Activated T-helper 1 cell treated with Interleukin-2 at 50 U/mL for 16 hours (primary cell): ENCODE measurements at places on chromosomes 1 and 21.

GRCh38 chr1:62082456-62083363, 111.9 kb upstream of the L1TD1 start:
- DNase-seq, result no peak

GRCh38 chr1:19222979-19223824, 13.1 kb upstream of the UBR4 start:
- DNase-seq, result no peak

DNA sequence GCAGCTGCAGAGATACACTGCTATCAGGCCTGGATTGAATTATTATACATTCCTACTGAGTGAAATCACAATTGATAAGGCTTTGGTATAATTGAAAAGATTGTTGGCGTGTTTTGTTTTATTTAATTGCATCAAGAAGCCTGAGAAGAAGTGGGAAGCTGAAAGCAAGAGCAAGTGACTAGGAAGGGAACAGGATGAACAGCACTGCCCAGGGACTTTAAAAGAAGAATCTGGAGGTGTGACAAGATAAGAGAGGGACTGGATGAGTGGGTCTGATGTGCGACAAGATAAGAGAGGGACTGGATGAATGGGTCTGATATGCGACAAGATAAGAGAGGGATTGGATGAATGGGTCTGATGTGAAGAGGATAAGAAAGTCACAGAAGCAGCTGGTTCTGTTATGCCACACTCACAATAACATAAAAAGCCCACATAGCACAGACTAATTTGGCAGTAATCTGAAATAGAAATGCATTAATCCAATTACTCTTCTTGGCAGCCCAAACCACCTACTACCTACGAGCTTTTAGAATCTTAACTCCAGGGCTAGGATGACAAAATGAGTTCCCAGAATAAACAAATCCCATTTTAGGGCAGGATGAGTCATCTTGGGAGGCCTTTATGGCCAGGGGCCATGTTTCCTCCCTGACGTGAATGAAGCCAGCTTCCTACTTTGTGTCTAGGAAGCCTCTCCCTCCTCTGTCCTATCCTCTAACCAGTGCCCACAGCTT, 129.7 kb downstream of the DUSP10 start:
- no peak for DNase-seq

- DNase-seq, result no peak
Observed at GRCh38 chr1:66464351-66464750, 69.6 kb upstream of the SGIP1 start.

GRCh38 chr1:43221797-43222196, 48.0 kb upstream of the TMEM125 start:
- no peak for DNase-seq

- DNase-seq, result no peak
Observed at GRCh38 chr1:241679961-241680360, 27.9 kb downstream of the WDR64 start.

DNA sequence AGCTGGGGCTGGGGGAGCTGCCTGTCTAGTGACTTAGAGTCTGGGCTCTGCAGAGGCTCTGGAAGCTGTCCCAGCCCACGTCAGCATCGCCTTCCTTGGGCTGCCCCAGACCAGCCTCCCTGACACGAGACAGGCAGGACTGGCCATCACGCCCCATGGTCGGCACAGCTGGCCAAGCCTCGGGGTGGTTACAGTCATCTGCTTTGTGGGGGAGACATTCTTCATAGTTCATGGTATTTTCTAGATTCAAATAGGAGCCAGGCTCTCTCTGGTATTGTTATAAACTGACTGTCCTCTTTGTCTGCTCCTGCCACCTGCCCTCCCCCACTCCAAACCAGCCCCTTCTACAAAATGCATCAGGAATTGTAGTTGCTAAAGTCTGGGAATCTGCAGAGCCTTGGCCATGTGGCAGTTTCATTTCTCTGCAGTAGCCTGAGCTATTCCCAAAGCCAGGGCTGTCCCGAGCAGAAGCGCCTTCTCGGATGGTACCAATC, 29.4 kb downstream of the OLFML2B start:
- no peak for DNase-seq

GRCh38 chr1:119885903-119886783, 10.2 kb downstream of the ADAM30 start:
- no peak for DNase-seq

DNA sequence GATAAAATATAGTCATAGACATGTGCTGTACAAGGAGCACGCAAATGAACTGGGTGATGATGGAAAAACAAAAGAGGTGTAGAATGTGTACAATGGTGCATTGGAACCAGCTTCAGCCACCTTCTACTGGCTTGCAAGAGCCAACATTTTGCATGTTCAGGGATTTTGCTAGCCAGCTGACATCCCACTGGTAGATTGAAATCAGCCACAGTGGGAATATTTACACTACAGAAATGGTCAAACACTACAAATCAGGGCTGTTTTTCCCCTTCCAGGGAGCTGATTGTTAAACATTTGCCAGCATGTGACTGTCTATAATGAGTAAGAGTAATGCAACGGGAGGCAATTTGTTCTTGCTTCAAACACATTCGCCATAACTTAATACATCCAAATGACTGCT, 23.2 kb downstream of the PMVK start:
- no peak for DNase-seq

GRCh38 chr1:117171900-117172511, 38.7 kb downstream of the VTCN1 start:
- DNase-seq, result no peak

- DNase-seq, result no peak
Observed at GRCh38 chr1:214259353-214259977, 21.5 kb upstream of the SMYD2 start.

GRCh38 chr1:83545066-83545862, 453.7 kb downstream of the TTLL7 start:
- DNase-seq, result no peak

GRCh38 chr1:205567716-205568115, 63.2 kb downstream of the CDK18 start:
- DNase-seq, result no peak

DNA sequence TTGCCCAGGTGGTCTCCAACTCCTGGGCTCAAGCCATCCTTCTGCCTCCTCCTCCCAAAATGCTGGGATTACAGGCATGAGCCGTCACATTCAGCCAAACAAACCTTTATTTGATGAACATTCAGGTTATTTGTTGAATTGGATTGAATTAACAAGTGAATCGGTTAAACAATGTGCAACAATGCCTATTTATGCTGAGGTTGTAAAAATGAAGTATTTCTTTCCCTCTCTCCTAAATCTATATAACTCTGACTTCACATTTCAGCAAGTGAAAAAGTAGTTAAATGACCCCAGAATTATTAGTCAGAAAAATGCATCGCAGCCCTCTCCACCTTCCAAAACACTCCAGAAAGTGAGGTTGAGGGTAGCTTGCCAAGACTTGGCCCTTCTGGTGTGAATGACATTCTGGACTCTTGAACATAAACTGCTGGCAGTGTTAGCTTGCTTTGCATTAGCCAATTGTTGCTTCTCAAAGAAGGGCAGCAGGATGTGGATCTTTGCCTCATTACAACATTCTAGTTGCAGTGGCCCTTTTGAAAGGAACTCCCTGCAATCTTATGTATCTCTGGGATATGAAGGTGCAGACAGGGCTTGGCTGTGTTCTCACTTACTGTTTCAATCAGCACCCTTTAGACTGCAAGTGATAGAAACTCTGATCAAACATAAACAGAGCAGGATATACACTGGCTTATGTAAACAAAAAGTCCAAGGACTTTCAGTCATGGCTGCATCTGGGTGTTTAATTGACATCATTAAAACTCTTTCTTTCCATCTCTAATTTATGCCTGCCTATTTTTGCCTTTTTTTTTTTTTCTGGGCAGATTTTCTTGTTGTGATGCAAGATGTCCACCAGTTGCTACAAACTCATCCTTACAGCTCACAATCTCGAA, 22.4 kb downstream of the EDN2 start:
- no peak for DNase-seq

GRCh38 chr1:192959657-192960186, 99.4 kb downstream of the UCHL5 start:
- DNase-seq, result no peak

GRCh38 chr1:181452746-181453145, 30.6 kb upstream of the CACNA1E start:
- DNase-seq, result no peak

- no peak for DNase-seq
Observed at GRCh38 chr1:203069030-203069747, 16.6 kb downstream of the MYOG start.

- DNase-seq, result no peak
Observed at GRCh38 chr1:211742889-211743529, 67.6 kb upstream of the NEK2 start.

DNA sequence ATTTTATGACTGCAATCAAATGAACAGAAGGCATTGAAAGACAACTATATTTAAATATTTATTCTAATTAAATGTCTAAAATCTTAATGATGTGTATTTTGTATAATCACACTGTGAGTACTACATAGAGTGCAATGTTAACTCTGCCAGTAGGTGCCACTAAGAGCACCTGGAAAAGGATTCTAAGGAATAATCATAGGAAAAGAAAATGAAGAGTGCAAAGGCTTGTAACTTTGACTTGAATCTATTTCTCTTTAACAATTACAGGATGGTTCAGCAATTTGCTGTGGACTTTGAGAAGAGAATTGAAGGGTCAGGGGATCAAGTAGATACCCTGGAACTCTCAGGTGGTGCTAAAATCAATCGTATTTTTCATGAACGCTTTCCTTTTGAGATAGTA, 200.4 kb downstream of the DNM3 start:
- DNase-seq, result no peak

GRCh38 chr1:83029050-83029449, 969.9 kb downstream of the TTLL7 start:
- no peak for DNase-seq

DNA sequence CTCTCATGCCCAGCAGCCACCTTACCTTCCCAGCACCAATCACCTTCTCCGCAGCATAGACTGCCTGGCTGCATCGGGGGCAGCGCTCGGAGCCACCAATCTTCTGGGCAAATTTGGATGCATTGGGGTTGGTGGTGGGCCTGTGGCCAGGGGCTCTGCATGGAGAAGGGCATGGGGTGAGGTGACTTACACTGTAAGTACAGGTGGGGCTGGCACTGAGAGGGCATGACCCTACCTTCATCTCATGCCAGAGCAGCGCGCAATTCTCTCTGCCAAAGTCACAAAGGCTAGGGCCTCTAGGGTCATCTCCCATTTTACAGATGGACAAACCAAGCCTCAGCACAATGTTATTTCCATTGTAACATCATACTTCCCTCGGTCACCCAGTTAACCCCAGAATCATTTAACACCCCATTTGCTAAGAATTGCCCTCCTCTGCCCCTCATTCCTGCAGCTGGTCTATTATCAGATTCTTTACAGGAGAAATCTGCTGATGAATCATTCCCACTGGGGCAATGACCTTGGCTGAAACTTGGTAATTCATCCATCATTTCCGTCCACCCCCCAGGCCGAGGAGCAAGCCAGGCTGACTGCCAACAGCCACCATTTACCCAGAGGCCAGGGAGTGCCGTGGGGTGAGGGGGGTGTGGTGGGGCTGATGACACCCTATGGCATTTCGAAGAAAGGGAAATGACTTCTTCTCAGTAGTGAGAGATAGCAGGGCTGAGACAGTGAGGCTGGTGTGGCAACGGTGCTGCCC, 17.9 kb downstream of the CSRP1 start:
- no peak for DNase-seq

DNA sequence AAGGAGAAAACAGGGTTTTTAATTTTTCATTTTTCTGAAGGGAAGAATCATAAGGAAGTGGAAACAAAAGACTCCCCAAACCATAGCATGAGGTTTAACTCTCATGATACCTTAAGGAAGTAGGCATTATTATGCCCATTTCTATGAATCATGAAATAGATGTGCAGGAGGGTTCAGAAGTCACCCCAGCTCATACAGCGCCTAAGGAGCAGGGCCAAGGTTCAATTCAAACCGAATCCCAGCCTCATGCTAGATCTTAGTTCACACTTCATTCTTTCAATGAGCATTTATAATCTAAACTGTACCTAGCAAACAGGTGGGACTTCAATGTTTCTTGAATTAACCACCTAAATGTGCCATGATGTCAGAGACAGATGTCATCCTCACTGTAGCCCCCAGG, 111.9 kb upstream of the SLC25A33 start:
- DNase-seq, result no peak

- DNase-seq, result no peak
Observed at GRCh38 chr1:89725631-89726030, 92.7 kb downstream of the LRRC8C start.

- no peak for DNase-seq
Observed at GRCh38 chr1:207898260-207898659, 12.7 kb downstream of the CD34 start.

GRCh38 chr21:42396799-42397745, 1.2 kb upstream of the TMPRSS3 start:
- DNase-seq, result no peak

DNA sequence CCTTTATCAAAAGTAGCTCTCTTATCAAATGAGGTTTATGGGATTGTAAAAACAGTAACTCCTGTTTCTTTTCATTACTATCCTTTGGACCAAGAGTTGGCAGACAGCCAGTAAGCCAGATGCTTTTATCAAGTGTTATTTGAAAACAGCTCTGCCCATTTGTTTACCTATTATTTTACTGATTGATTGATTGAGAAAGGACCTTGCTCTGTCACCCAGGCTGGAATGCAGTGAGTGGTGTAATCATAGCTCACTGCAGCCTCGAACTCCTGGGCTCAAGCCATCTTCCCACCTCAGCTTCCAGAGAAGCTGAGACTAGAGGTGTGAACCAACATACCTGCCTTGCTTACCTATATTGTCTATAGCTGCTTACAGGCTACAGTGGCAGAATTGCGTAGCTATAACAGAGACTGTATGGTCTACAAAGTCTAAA, 3.6 kb downstream of the PRKAB2 start:
- no peak for DNase-seq

DNA sequence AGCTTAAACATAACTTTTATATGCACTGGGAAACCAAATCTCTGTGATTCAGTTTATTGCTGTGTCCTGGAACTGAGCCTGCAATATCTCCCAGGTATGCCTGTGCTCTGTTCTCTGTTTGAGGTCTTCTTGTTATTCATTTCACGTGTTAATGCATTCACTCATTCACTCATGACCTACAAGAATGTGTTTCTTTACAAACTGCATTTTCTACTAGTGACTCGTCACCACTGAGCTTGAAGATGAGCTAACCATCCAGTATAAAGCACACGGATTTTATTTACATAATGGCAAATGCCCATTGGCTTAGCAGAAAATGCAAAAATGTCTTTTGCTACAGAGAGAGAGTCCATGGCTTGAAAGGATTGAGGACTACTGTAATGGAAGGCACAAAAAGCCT, 75.0 kb upstream of the DUSP10 start:
- DNase-seq, result no peak

- DNase-seq, result no peak
Observed at GRCh38 chr1:208538587-208538986, 294.4 kb upstream of the PLXNA2 start.

DNA sequence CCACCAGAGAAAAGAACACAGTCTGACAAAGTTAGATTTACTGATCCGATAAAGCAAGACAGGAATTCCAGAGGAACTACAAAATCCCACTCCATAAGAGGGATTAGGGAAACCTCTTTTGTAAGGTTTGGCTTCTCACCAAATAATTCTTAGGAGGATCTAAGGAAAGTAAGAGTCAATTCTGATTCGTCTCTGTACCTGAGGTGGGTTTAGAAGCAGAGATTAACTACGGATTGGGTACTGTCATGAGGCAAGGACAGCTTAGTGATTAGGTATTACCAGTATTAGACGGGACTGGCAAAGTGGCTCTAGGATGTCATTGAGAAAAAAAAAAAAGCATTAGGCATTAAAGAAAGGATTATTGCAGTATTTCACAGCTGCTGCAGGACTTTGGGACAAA, 371.7 kb upstream of the BRINP3 start:
- DNase-seq, result no peak

GRCh38 chr1:114040273-114041015, 61.2 kb downstream of the OLFML3 start:
- no peak for DNase-seq

- no peak for DNase-seq
Observed at GRCh38 chr21:44713130-44713529, 1.8 kb upstream of the TSPEAR start.
